ENCODE measurements at places on chromosomes 2 and 18. TPM values are rescaled to one million over a fixed set of nuclear protein-coding genes. Genes with fewer than 3 reads are reported as not detected.

Gene REG3A
- total RNA-seq = not detected

DNA sequence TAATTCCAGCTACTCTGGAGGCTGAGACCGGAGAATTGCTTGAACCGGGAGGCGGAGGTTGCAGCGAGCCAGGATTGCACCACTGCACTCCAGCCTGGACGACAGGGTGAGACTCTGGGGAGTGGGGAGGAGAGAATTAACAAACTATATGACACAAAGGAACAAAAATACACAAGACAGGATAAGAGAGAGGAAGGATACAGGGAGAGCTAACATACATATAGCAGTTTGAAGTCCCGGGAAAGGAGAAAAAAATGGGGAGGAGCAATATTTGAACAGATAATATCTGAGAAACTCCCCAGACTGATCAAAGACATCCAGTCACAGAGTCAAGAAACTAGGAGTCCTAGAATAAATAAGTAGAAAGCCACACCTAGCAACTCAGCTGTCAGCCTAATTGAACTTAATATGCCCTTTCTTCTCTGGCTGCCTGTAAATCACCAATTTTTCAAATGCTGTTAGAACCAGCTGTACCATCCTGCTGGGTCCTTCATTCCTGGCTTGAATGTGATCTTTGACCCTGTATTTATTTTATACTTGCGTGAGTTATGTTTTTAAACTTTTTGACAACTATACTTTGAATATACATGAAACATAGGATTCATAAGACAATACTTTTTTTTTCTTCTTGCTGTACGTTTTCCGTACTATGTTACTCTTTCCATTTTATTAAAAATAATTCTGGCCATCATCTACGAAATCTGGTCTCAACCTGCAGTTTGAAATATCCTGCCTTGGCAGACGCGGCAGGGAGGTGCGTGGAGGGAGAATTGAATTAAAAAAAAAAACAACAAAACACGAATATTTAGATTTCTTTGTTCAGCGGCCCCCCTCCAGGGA, 876 bp upstream of the CYP27A1 start:
- H3K36me3 ChIP-seq = no peaks in the 10 kb centered on the region
- H3K4me3 ChIP-seq = peak overlapping the region; percentile 76
- no peaks in the 10 kb centered on the region for H3K27me3 ChIP-seq
- DNase-seq = no peak
- H3K4me1 ChIP-seq = peaks cover 13% of the 10 kb centered on the region

GRCh38 chr18:58310517-58310916, 266.5 kb downstream of the NEDD4L start:
- no peaks in the 10 kb centered on the region for H3K36me3 ChIP-seq
- H3K4me3 ChIP-seq = no peak overlapping the region
- peak; percentile 78 for DNase-seq
- no peaks in the 10 kb centered on the region for H3K4me1 ChIP-seq

DNA sequence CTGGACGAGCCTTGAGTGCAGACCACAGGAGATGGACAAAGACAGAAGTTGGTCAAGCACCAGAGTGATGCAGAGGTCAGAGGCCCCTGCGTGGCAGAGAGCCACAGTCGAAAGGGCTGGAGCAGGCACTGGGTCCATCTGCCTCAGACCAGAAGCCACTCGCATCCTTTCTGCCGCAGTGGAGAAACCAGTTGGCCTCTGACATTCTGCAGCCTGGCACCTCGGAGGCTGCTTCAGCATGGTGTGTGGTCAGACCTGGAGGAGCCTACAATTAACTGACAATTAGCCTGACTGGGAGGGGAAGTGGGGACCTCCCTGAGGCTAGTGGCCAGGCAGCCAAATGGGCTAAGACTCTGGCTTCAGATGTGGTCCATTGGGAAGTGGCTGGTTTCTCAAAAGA, 111.1 kb downstream of the SGPP2 start:
- no peak for DNase-seq
- no peaks in the 10 kb centered on the region for H3K4me1 ChIP-seq
- no peak overlapping the region for H3K4me3 ChIP-seq
- no peaks in the 10 kb centered on the region for H3K36me3 ChIP-seq
- H3K27me3 ChIP-seq = no peaks in the 10 kb centered on the region
- no peak overlapping the region for H3K27ac ChIP-seq

DNA sequence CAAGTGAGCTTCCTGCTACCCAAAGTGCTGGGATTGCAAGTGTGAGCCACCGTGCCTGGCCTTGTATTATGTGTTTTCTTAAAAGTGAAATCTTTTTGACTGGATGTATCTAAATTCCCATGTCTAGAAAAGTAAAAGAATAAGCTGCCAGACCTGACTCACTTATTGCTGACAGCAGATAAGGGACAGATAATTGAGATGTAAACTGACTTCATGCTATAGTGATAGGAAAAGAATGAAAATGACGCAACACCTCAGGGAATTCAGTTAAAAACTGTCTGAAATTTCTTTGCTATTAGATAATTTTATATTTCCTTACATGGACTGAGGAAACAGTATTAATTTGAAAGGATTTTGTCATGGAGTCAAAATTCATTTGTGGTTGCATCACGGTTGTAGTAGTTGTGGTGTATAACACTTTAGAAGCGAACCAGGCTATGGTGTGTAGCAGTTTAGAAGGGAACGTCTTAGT, 19.4 kb downstream of the TTC27 start:
- no peak for DNase-seq
- H3K4me1 ChIP-seq = no peaks in the 10 kb centered on the region
- no peaks in the 10 kb centered on the region for H3K27me3 ChIP-seq

- no peak overlapping the region for H3K4me3 ChIP-seq
- DNase-seq = no peak
- H3K36me3 ChIP-seq = no peaks in the 10 kb centered on the region
- H3K27me3 ChIP-seq = no peaks in the 10 kb centered on the region
- H3K4me1 ChIP-seq = no peaks in the 10 kb centered on the region
Measured at GRCh38 chr2:58769864-58770234, 528.7 kb upstream of the FANCL start.

Gene CLASP1
- 55.3 TPM for total RNA-seq

All from sigmoid colon (tissue), 7 donors.